ENCODE measurements at places on chromosomes 12 and 14. TPM values are rescaled to one million over a fixed set of nuclear protein-coding genes. Genes with fewer than 3 reads are reported as not detected.

DNA sequence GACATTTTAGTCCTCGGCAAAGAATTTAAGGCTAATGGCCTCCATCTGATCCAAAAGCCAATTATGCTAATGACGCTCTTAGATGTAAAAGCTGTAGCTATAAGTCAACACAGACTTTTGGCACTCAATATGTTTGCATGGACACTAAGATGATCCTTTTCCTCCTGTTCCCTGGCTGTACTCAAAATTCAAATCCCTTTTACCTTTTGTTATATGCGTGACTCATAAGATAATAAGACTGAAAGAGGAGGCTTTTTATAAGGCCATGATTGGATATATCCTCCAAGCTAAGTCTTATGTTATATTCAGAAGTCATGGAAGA is 89.8 kb downstream of the PDZRN4 start:
- H3K4me3 ChIP-seq, result no peak overlapping the region
- H3K27ac ChIP-seq, result no peak overlapping the region
- H3K36me3 ChIP-seq, result no peaks in the 10 kb centered on the region

DNA sequence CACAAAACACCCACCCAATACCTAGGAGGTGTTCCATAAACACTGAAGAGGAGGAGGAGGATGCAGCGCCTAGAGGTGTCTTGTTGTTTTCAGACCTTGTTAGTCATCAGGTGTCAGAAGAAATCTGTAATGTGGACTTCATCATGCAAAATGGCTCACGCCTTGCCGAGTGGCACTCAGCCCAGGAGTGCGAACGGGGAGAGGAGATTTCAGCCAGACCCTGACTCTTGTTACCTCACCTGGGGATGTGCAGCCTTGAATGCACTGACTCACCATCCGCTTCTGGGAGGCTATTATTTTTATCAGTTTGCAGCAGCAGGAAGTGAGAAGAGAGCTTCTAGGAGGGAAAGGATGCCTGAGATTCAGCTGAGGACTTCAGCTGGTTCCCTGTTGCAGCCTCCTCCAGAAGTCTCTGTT is 48.2 kb upstream of the PLXNC1 start:
- no peaks in the 10 kb centered on the region for H3K27me3 ChIP-seq
- H3K36me3 ChIP-seq, result no peaks in the 10 kb centered on the region
- H3K4me3 ChIP-seq, result no peak overlapping the region

The MIA2 gene
- total RNA-seq, result 10.4 TPM

The ASB8 gene
- total RNA-seq, result 236 TPM

The RNASE4 gene
- total RNA-seq, result 0.63 TPM

Measured in SJSA1 (cell line).